Sciatic nerve (tissue), 2 donors: ENCODE measurements at places on chromosomes 2 and 18. TPM values are rescaled to one million over a fixed set of nuclear protein-coding genes. Genes with fewer than 3 reads are reported as not detected.

DNA sequence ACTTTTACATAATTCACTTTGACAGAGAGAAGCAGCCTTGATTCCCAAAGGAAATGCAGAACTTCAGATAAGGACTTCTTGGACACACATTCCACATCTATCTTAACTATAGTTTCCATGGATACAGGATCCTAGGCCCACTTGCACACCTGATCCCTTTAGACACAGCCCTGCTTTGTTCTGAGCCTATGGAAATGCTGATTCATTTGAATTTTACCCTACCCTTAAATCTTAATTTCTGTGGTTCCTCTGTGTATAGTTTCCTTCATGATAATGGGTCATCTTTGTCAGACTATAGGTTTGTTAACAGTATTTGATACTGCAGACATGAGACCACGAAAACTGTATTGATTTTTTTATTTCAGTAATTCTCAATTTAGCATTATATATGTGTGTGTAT is 77.4 kb downstream of the ACTR3 start:
- no peak for DNase-seq

GRCh38 chr18:79526468-79527460 is 131.0 kb downstream of the NFATC1 start:
- peak; percentile 60 for DNase-seq

DNA sequence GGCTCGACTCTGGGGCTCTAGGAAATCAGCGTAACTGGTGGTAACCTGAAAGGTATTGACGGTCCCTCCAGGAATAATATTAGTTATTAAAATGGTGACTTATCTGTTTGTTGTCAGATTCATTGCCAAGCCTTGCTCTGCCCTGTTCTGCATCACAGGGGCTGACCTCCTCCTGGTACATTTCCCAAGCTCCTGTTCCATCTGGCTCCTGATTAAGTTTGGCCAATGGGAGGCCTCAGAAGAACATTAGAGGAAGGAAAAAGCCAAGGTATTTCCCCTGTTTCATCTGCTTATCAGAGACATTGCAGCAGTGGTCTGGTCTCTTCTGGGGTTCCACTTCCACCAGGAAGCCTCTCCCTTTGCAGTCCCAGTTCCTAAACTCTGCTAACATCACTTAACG is 527.0 kb downstream of the TNS1 start:
- DNase-seq, result no peak

GRCh38 chr2:190763901-190764514 is 115.1 kb downstream of the NAB1 start:
- DNase-seq, result no peak

DNA sequence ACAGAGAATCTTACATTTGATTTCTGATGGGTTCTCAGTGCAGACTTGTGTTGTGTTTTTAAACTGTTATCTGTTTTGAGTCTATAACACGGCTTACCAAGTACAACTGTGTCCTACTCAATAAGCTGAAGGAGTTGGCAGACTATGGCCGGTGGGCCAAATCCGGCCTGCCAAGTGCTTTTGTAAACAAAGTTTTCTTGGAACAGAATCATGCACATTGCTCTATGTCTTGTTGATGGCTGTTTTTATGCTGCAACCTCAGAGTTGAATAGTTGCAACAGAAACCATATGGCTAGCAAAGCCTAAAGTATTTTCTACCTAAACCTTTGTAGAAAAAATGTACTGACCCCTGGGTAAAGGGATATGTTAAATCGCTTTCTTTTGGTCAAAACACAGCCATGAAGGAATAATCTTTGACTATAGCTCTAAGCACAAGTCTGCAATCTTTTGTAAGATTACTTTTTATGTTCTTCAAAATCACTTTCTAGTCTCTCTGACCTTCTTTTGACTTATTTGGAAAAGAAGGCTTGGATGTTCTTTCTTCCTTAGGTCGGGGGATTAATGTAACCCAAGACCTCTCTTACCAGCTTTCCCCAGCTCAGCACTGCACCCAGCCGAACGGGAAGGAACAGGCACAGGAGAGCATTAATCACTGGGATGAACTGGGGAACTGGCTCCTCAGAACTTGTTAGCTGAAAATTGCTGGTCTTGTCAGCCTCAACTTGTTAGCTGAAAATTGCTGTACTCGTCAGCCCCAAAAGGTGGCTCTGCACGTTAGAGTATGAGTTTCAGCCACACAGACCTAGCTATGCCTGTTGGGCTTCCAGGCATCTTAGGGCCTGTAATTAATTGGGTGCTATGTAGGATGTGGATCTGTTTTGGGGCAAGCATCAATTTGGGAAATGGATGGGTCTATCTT is 75.4 kb downstream of the CD8B2 start:
- DNase-seq, result no peak

The ELOA2 gene
- not detected for total RNA-seq

- DNase-seq, result no peak
These were observed 76.5 kb downstream of the OLA1 start for GRCh38 chr2:174171686-174172445.

- no peak for DNase-seq
These were observed 36.8 kb downstream of the MYT1L start for GRCh38 chr2:2294183-2294690.

DNA sequence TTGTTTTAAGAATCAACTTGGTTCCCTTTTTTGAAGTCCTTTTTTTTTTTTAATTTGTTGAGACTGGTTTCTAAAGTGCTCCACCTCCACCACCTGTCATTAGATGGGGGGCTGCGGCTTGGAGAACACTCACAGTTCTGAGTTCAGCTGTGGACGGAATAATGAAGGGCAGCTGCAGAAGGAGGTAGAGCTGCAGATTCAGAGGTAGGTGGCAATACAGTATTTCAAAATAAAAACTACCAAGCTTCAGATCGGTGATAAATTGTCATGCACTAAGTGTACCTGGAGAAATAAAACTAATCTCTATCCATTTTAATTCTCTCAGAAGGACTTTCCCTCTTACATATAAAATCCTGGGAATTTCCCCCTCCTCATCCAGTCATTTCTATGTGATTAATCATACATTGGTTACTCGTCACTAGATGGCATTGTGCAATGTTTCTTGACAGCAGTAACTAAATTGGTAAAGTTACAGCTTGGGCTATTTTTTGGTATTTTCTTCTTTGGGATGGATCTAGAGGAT is 81.1 kb upstream of the SLC39A10 start:
- DNase-seq, result no peak

DNA sequence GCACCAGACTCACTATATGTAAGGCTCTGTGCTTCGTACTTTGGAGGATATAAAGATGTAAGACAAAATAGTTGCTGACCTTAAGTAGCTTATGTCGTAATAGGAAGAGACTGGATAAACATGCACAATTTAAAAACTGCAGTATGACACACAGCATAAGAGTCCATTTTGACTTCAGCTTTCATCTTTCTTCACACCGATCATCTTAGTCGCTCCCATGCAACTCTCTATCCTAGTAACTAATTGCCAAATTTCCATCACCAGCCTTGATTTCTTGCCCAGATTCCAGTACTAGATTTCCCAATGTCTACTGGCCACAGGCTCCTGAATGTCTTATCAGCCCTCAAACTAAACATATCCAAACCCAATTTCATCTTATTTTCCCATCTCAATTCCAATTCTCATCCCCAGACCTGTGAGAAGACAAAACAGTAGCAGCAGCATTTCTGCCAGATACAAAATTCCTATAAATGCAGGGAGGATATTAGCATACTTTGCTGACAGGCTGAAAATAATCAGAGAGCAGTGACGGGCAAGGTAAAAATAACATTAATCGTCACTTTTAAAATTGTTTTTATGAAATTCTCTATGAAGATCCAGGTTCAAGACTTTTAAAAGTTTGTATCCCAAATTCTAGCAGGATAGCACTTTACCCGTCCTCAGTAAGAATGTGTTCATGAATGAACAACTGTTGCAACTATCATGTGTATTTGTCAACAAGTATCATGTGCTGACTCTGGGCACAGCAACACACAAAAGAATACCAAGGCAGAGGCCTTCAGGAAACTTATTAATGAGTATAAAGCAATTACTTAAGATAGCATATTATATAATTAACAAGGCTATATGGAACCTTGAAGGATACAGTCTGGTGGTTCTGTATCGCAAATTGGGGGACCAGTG is 42.2 kb downstream of the KIDINS220 start:
- DNase-seq, result no peak

GRCh38 chr2:217247476-217247875 is 387.6 kb upstream of the TNP1 start:
- no peak for DNase-seq

GRCh38 chr18:54269893-54270844 is 852 bp downstream of the POLI start:
- no peak for DNase-seq

GRCh38 chr2:44429034-44429433 is 67.3 kb downstream of the CAMKMT start:
- DNase-seq, result no peak

- no peak for DNase-seq
These were observed 706.5 kb upstream of the FAM98A start for GRCh38 chr2:34305587-34305986.

The GPR39 gene
- total RNA-seq, result 0.31 TPM

- no peak for DNase-seq
These were observed 4.9 kb downstream of the UCN start for GRCh38 chr2:27303093-27304025.

The SGO2 gene
- 2.6 TPM for total RNA-seq

GRCh38 chr18:67467188-67467587 is 49.3 kb downstream of the DSEL start:
- no peak for DNase-seq

GRCh38 chr18:61379827-61380226 is 46.6 kb downstream of the CDH20 start:
- no peak for DNase-seq

DNA sequence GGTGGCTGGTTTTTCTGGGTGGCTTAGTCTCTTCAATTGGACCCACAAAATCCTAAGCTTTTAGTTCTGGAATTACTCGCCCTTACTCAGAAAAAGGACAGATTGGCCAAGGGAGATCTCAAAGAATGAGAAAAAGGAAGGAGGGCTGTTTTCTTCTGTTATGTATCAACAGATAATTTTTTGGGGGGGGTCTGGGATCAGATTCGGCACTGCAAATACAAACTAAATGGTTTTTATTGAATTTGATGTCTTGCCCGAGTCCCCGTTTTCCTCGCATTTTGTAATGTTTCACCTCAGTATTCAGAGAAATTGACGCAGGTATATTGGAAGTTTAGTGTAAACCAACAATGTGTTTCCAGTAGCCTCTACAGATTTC is 762 bp downstream of the YIPF4 start:
- no peak for DNase-seq
